CD4-positive, alpha-beta T cell treated with Interleukin-12 subunit alpha and Interleukin-12 subunit beta, for 1 hour (primary cell): ENCODE measurements at places on chromosomes 4 and X.

DNA sequence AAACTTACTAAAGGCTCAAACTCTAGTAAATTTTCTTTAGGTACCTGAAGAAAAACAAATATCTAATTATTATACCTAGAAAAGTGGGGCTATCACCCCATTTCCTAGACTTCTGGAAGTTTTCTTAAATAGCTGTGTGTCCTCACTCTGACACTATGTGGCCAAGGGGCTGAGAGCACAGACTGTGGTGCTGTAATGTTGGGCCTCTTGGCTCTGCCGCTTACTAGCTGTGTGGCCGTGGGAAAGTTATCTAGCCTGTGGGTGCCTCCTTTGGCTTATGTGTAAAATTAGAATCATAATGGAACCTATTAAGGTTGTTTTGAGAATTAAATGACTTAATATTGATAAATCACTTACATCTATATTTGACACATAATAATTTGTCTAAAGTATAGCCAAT lies 114.4 kb downstream of the SNCA start:
- DNase-seq, result no peak

DNA sequence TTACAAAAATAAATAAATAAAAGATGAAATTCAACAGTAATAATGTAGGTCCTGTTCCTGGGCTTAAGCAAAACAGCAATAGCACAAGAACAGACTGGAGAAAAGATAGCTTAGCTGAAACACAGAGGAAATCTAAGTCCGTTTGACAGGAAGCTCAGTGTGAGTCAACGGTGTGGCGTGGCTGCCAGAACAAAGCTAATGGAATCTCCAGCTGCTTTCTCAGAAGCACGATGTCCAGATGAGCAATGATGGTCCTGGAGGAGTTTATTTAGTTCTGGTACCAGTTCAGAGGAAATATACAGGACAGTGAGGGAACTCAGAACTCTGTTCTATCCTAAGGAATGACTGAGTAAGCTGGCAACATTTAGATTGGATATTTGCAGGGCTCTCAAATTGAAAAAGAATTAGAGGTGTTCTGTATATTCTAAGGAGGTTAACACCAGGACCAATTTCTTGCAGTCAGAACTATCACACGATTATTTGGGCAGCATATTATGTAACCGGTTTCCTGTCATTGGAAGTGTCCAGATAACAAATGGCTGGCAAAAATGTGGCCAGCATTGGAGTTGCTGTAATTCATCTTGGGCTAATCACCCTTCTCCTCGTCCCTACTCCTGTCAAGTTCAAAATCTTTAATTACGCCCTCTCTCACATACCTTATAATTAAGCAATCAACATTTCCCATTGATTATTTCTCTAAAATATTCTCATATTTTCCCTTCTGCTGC lies 12.7 kb downstream of the GAB3 start:
- DNase-seq, result peak; percentile 31

DNA sequence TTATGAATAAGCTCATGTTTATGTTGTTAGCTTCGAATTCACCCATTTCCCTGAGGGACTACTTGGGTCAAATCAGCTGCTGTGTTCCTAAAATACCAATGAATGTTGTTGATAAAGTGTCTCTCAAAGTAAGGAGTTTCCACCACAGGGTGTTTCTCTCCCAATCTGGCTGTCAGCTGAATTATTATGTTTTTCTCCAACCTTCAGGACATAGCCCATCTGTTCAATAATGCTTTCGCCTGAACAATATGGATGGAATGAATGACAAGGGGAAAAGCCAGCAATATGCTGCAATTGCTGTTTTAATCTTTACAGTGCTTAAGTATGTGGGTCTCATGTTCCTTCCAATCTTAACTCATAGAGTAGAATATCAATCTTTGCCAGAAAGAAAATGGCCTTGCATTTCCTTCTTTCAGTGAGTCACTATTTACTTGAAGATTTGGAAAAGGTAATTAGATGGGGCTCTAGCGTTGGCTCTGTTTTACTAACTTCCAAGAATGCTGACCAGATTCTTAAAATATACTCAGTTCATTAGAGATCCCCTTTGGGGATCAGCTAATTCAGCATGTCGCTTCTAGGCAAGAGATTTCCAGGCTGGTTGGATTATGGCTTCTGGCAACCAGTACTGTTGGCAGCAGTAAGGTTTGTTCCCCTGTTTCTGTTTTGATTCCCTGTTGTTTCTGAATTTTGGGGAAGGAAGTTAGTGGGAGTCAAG lies 410.5 kb downstream of the PPP3CA start:
- no peak for DNase-seq

- DNase-seq, result no peak
Observed at GRCh38 chrX:119190091-119190681, 45.9 kb upstream of the PGRMC1 start.

- no peak for DNase-seq
Observed at GRCh38 chrX:153772316-153773217, 8.3 kb upstream of the SRPK3 start.

GRCh38 chr4:145341381-145341780 lies 140.3 kb upstream of the SMAD1 start:
- DNase-seq, result no peak

- DNase-seq, result no peak
Observed at GRCh38 chr4:119299741-119300100, 22.2 kb downstream of the FABP2 start.

- DNase-seq, result no peak
Observed at GRCh38 chr4:79043138-79043537, 103.9 kb upstream of the PAQR3 start.

DNA sequence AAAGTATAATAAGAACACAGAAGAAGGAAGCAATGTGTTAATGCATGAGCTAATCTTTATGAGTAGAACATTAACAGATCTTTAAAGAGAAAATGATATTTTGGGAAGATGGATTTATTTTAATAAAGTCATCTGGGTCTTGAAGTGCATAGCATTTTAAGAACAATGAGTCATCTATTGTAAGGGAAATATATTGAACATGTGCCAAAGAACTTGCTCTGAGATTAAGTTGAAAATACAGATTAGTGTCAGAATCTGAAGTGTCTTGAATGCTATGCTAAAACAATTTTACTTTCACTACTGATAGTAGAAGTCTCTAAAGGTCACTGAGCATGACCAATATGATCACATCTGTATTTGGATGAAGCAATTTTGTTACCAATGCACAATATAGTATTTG lies 776.7 kb upstream of the GRID2 start:
- no peak for DNase-seq

- DNase-seq, result peak; percentile 50
Observed at GRCh38 chrX:135484641-135485289, 35.7 kb upstream of the INTS6L start.

- no peak for DNase-seq
Observed at GRCh38 chr4:48832571-48832970, 1.7 kb downstream of the OCIAD1 start.

DNA sequence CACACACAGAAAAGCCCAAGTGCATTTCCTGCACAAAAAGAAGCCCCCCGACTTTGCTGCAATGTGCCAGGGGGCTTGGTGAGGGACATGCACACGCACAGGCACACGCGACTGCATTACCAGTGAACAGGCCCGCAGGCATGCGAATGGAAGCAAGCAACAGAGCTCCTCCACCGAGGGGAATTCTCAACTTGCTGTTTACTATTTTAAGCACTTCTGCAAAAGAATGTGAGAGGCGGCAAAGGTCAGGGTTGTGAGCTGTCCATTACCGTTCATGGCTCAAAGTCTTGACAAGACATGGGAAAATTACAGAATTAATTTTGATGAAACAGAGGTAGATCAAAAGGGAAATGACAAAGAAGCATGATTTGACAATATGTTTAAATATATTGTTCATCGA lies 342.5 kb upstream of the NOCT start:
- no peak for DNase-seq

DNA sequence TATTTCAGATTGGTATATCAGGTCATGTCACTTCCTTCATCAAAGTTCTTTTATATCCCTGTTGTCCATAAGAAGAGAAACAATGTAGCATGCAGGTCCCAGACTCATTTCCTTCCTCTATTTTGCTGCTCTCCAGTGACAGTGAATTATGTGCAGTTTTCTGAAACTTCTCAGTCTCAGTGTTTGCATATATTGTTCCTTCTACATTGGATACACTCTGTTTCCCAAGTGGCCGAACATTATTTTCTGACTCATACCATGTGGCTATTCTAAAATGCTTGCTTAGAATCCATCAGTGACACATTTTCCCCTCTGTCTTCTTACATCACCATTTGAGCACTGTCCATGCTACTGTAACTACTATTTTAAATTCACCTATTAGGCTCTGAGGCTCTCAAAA lies 305.7 kb downstream of the PDHA2 start:
- DNase-seq, result no peak

GRCh38 chr4:135508006-135508714 lies 1306.6 kb upstream of the PABPC4L start:
- DNase-seq, result no peak

DNA sequence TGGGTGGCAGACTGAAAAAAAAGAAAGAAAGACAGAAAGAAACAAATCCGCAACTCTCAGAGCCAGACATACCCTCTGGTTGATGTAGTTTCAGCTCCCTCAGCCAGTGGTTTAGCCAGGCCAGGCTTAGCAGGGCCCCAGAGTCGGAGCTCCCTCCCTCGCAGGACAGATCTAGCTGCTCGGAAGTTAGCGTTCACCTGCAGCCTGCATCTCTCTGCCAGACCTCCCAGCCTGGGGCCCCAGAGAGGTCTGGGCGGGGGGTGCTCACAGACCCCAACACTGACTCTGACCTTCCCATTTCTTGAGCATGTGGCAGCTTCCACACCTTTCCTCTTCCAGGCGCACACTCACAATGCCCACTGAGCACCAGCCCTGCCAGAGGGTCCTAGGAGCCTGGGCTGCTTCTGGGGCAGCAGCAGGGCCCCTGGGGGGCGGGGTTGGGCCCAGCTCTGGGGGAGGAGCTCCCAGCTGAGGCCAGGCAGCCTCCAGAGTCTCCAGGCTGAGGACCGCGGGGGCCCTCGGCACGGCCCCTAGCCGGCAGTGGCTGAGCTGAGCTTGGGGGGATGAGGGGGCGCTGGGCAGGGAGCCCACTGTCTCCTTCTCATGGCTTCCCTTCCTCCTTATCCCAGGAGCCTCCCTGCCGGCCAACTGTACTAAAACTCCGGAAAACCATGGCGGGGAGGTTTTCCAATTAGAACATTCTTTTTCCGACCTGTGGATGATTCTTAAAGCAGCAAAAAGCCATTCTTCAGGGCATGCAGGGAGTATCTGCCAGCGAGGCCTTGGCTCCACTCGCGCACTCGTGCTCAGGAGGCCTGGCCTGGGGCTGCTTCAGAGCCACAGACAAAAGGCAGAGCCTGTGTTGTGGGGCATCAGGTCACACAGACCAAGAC lies 4.6 kb upstream of the ZNF185 start:
- DNase-seq, result no peak

DNA sequence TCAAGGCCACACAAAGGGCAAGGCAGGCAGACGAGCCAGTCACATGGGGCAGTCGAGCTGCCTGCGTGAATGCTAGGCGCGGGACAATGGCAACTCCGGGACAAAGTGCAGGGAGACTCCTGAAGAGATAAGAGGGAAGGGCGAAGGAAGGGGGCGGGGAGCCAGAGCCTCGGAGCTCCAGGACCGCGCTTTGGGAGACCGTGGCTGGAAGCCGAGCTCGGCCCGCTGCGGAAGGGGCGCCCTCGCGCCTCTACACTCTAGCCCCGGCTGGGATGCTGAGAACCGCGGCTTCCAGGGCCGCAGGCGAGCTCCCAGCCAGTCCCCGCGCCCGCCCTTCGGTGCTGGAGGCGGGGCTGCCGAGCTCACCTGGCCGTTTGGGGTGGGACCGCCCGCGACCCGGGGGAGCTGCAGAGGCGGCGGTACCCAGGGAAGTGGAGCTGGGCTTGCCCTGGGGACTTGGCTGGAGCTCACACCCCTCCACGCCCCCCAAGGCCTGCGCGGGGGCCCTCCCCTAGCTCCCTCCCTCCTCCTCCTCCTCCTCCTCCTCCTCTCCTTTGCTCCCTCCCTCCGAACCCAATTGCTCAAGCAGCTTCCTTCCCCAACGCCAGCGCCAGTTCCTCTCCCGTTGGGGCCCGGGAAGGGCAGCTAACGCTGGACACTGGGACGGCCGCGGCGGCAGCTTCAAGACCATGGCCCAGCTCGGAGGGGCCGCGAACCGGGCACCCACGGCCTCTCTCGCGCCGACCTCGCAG lies at the start of gene SOWAHD:
TSS of gene SOWAHD (plus strand) at position 610 of the 752 bp plus-strand sequence. CDS start at position 690, 80 bp downstream.
- DNase-seq, result peak; percentile 40

DNA sequence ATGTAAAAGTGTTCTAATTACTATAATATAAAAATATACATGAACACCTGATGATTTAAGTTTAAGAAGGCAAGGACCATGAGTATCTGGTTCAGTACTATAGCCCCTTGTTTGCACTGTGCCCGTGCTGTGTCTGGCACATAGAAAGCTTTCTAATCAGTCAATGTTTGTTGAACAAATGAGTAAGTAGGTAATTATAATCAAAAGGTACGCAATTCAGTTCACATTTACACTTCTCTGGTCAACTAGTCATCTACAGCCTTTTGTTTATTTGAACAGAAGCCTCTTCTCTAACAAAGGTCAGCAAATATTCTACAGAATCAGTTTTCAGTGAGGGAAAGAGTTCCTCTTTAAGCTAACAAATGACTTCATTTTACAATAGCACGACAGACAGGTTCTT lies 523.3 kb downstream of the SMARCA1 start:
- DNase-seq, result no peak

- no peak for DNase-seq
Observed at GRCh38 chr4:13635286-13635799, 7.8 kb upstream of the BOD1L1 start.

GRCh38 chrX:10755439-10756334 lies 135.3 kb upstream of the MID1 start:
- DNase-seq, result no peak

DNA sequence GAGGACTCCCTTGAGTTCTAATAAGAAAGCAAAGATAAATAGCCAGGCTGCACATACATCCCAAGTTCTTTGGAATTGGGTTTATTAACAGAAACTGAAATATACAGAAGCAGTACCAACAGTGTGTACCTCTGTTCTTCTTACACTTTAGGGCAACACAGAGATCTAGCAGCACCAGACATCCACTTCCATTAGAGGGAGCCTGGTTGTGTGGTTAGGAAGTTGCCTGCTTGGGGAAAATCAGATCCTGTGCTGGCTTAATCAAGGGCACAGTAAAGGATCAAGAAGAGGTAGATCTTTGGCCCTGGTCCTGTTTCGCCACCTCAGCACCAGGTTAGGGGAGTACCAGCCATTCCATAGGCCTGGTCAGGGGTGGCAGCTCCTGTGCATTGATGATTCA lies 231.1 kb upstream of the ARHGAP24 start:
- no peak for DNase-seq

- no peak for DNase-seq
Observed at GRCh38 chr4:80265571-80266252, 752 bp upstream of the FGF5 start.

DNA sequence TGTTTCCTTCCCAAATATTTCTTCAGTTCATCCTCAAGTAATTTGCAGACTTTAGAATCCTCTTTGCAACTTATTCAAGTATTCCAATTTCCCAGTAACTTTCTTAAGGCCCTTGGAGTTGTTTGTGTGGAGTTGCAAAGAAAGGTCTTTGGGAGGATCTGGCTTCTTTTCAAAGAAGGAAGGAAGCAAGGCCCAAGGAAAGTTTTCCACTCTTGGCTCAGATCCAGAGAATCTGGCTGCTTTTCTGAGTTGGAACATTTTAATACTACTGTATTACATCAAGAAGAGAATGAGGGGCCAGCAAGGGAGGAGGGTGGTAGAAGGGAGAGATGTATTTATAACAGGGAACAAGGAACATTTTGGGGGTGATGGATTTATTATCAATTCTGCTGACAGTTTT lies 10.5 kb downstream of the CDX4 start:
- no peak for DNase-seq

- no peak for DNase-seq
Observed at GRCh38 chr4:171203425-171203824, 609.8 kb upstream of the GALNTL6 start.

GRCh38 chrX:103818842-103819619 lies 13.0 kb downstream of the RAB9B start:
- no peak for DNase-seq

GRCh38 chr4:151206241-151207005 lies 70.5 kb upstream of the PRSS48 start:
- DNase-seq, result no peak
